ENCODE measurements at places on chromosomes 4 and X.
A peak's percentile ranks its signal among the peaks of the same experiment; 100 is the strongest.

DNA sequence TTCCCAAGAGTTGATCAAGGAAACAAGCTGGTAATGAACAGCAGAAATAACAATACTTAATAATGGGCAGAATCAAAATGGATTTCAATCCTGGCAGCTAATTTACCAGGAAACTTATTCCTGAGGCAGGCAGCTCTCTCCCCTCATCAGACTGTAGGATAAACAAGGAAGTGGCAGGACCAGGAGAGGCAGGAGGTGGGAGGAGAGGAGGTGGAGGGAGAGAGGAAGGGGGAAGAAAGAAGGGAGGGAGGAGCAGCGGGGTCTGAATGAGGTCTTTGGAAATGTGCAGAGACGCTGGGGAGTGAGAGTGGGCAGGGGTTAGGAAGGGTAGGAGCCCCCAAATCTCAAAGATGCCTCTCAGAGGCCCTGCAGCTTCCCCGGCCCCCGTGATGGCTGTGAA lies 231.5 kb downstream of the BCOR start:
- DNase-seq: no peak

GRCh38 chrX:39174772-39175417 lies 373.6 kb downstream of the MID1IP1 start:
- DNase-seq: peak; percentile 11

DNA sequence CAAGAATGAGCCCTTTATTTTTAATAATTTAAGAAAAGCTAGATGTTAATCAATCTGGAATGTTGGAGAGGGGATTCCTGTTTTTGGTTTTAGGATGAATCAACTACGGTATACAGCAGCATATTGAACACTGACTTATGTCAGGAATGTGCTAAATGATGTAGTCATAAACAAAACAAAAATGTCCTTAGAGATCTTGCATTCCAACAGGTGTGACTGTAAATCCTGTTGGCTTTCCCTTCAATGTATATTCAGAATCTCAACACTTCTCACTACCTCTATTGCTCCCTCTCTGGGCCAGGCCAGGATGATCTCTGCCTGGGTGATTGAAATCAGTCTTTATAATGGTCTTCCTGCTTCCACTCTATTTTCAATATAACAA lies 37.8 kb upstream of the BDH2 start:
- DNase-seq: no peak

DNA sequence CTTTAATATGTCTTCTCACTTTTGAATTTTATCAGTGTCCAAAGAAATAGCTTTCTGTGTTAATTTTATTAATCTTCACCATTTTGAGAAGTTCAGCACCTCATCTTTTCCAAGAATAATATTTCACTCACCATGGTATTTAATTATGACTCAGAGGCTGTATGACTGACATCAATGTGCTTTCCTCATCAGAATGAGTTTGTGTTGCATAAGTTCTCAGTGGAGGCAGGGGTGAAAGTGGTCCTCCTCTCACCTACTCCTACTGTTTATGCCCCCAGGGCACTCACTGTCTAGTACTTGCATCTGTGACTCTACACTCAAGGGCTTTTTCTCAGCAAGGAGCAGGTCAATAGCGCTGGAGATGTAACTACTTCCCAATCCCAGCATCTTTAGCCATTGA lies 905.3 kb upstream of the INTU start:
- no peak for DNase-seq

- no peak for DNase-seq
These were observed 49.5 kb upstream of the HELT start for GRCh38 chr4:184968784-184969201.

DNA sequence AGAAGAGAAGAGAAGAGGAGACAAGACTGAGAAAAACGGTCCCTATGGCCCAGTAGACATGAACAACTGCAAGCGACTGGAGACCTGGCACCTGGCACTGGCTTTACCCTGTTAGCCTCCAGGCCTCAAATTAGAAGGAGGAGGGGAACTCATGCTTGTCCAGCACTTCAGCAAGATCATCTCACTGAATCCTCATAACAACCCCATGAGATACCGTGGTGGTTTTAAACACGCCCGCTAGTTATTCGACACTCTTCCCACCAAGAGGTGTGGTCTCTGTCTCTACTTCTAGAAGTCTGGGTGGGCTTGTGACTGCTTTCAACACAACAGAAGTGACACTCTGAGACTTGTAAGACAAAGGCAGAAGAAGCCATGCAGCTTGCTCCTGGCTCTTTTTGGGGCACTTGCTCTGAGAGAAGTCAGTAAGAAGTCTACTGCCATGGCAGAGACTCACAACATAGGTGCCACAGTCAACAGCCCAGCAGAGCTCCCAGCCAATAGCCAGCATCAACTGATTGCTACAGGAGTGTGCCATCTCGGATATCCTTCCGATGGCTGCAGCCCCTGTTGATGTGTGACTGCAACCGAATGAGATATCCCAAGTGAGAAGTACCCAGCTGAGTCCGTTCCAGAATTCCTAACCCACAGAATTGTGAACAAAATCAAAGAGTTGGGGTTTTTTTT lies 34.0 kb upstream of the BCOR start:
- no peak for DNase-seq

GRCh38 chr4:114734594-114734993 lies 136.0 kb downstream of the UGT8 start:
- DNase-seq: no peak

DNA sequence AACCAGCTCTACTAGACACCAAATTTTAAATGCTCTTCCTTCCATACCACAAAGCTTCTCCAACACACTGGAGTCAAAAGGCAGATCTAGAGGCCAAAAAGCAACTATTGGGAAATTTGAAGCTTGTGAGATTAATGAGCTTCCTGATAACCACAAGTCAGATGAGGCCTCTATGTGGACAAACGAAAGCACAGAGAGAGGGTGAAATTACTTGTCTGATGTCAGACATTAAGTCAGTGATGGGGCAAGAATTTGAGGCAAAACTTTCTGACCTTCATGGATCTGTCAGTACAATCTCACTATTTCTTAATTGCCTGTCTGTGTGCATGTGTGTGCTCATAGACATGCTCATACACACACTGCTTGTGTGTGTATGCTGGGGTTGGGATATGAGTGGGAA lies 103.6 kb downstream of the GUCY2F start:
- no peak for DNase-seq

DNA sequence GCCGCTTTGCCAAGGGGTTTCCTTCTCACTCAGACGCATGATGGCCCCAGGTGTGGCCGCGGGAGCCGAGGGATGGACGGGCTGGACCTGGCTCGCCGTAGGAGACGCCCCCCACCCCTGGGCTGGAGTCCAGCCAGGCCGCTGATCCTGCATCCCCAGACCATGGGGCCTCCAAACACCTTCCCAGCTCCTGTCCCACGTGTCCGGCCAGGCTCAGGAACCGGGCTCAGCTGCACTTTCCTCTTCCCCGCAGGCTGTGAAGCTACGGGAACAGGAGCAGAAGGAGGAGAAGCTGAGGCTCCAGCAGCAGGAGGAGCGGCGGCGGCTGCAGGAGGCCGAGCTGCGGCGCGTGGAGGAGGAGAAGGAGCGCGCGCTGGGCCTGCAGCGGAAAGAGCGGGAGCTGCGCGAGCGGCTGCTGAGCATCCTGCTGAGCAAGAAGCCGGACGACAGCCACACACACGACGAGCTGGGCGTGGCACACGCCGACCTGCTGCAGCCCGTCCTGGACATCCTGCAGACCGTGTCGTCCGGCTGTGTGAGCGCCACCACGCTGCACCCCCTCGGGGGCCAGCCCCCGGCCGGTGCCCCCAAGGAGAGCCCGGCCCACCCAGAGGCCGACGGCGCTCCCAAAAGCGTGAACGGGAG lies 9.1 kb downstream of the AKAP17A start:
- peak; percentile 53 for DNase-seq

DNA sequence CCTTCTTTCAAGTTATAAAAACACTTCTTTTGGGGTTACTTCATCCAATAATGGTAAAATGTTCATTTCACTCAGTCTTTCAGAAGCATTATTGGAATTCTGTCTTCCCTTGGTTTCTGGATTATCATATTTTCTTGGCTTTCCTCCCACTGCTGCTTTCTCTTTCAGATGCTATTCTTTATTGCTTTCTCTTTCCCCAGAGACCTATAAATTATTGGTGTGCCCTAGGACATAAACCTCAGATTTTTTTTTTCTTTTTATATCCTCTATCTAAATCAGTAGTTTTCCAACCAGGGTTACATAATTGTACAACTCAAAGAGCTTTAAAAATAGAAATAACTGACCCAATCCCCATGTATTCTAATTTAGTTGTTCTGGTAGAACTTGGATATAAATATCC lies 1005.5 kb downstream of the ARAP2 start:
- DNase-seq: no peak

GRCh38 chrX:45803383-45803921 lies 602.8 kb upstream of the DIPK2B start:
- no peak for DNase-seq

GRCh38 chr4:135192751-135193535 lies 991.4 kb upstream of the PABPC4L start:
- no peak for DNase-seq

DNA sequence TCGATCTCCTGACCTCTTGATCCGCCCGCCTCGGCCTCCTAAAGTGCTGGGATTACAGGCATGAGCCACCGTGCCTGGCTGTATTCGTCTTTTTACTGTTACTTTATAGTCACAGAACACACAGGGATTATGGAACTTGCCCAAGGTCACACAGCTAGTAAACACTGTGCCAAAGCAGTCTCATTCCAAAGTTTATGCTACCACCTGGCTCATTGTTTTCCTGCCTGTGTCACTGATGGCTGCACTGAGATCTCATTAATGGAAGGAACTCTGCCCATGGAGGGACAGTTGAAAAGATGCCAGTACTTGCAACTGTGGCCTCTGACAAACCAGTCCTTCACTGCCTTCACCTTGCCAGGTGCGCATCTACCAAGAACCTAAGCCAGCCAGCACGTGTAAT lies 517.7 kb downstream of the BCOR start:
- no peak for DNase-seq

DNA sequence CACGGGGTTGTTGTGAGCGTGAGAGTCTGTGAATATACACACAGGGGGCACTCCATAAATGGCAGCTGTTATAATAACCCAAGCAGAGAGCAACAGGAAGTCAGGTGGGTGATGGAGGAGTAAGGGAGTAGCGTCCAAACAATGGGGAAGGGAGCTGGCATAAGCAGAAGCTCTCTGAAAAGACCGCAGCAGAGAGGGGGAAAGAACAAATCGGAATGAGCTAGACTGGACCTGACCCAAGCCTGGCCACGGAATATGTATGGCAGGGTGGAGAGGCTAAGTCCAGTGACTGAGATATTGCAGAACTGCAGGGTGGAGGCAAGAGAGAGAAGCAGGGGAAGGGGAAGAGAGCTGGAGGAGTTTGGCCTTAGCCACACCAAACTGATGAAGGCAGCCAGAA lies 6.5 kb upstream of the GJB1 start:
- no peak for DNase-seq

GRCh38 chr4:40046311-40046980 lies 10.2 kb upstream of the N4BP2 start:
- DNase-seq: peak; percentile 24

- DNase-seq: no peak
These were observed 640.7 kb downstream of the BCOR start for GRCh38 chrX:39456894-39457604.

GRCh38 chrX:37378404-37378803 lies 29.2 kb downstream of the PRRG1 start:
- DNase-seq: no peak

- peak; percentile 54 for DNase-seq
These were observed 14.9 kb upstream of the LOC101059915 start for GRCh38 chrX:71652405-71652804.

- DNase-seq: no peak
These were observed 80.7 kb upstream of the SCML1 start for GRCh38 chrX:17656556-17656955.

- DNase-seq: no peak
These were observed 15.2 kb upstream of the CNOT6L start for GRCh38 chr4:77834403-77834802.

DNA sequence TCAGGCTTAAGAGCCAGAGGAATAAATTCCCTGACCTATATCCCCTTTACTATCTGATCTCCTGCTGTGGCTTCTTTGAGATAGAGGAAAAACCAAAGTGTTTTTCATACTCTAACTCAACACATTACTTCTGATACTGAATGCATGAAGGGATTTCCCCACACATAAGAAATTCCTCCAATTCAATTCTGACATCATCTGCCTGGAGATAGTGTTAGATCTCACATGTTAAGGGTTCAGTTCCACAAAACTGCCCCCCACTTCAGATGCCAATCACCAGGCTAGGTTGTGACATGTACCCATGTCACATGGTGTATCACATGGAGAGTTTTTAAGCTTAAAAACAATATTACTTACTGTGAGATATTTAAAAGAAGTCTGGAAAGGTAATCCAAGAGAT lies 46.8 kb downstream of the GSTCD start:
- DNase-seq: no peak

GRCh38 chr4:170202721-170203120 lies 113.0 kb upstream of the AADAT start:
- DNase-seq: no peak

- DNase-seq: peak; percentile 52
These were observed 545.2 kb downstream of the C4orf33 start for GRCh38 chr4:129641179-129641578.

Measured in activated naive CD4-positive, alpha-beta T cell treated with anti-CD3 and anti-CD28 coated beads, Interleukin-2, amount 50 U/mL, for 72 hours (primary cell).